HepG2 (cell line): ENCODE measurements at places on chromosomes 2 and 18.
A peak's percentile ranks its signal among the peaks of the same experiment; 100 is the strongest.

GRCh38 chr2:23606968-23607367 is 222.0 kb downstream of the KLHL29 start:
- no peak for DNase-seq

DNA sequence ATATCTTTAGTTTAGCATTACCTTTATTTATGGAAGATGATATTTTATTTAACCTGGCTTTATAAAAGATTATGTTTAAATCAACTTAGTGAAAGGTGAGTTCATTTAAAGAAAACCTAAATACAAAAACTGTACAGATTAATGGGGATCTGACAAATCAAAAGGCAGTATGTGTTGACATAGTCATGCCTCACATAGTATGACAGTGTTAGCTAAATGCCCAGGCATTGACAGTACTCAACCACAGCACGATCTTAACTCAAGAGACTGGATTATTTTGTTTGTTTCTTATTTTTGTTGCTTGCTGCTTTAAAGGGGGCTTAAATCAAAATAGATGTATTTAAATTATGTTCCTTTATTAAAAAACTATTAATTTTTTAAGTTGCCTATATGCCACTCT is 7.8 kb downstream of the DOK6 start:
- DNase-seq, result no peak

GRCh38 chr2:73134471-73134870 is 21.7 kb upstream of the RAB11FIP5 start:
- DNase-seq, result no peak

GRCh38 chr2:133508546-133509165 is 59.6 kb downstream of the NCKAP5 start:
- no peak for DNase-seq

DNA sequence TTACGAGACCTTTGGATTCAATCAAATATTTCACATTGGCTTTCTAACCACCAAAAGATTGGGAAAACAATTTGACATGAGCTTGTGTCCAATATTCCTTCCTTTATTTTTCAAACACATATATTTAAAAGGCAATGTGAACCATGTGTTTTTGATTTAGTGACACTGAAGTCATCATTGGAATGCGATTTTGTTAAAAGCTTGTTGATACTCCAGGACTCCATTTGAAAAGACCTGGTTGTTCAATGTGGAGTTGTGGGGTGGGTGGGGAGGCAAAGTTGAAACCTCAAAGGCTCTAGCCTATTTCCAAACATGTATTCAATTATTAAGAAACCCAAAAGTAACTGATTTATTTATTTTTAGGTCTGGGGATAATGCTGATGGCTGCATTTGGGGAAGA is 114.1 kb upstream of the TRIB2 start:
- no peak for DNase-seq

- DNase-seq, result peak; percentile 34
Observed at GRCh38 chr18:70072678-70073077, 125.0 kb upstream of the CD226 start.

GRCh38 chr2:102449370-102449974 is 23.6 kb upstream of the SLC9A4 start:
- DNase-seq, result peak; percentile 23

GRCh38 chr2:195600778-195601177 is 56.2 kb upstream of the SLC39A10 start:
- no peak for DNase-seq

GRCh38 chr2:75431763-75432162 is 129.0 kb downstream of the EVA1A start:
- DNase-seq, result no peak
